Activated naive CD4-positive, alpha-beta T cell treated with anti-CD3 and anti-CD28 coated beads, Interleukin-2, amount 10 ng/mL, durations not matched to agents 5 hours and 36 hours (primary cell): ENCODE measurements at places on chromosomes 6 and 20. TPM values are rescaled to one million over a fixed set of nuclear protein-coding genes. Genes with fewer than 3 reads are reported as not detected.

AIF1 gene
- 46.1 TPM for total RNA-seq

SLC22A7 gene
- not detected for total RNA-seq

HLA-B gene
- 4,256 TPM for total RNA-seq

LY86 gene
- 25.3 TPM for total RNA-seq

PRND gene
- not detected for total RNA-seq

MDC1 gene
- 55.0 TPM for total RNA-seq

EYS gene
- total RNA-seq = not detected

CST5 gene
- not detected for total RNA-seq

C20orf202 gene
- total RNA-seq = not detected

CST2 gene
- not detected for total RNA-seq

TP53TG5 gene
- 0.08 TPM for total RNA-seq

ILRUN gene
- total RNA-seq = 54.7 TPM

BMP7 gene
- total RNA-seq = not detected

CASS4 gene
- 5.8 TPM for total RNA-seq

HLA-DMA gene
- 23.9 TPM for total RNA-seq

GHRH gene
- total RNA-seq = not detected

THEMIS gene
- total RNA-seq = 81.4 TPM

PGBD1 gene
- total RNA-seq = 1.1 TPM

MUC21 gene
- total RNA-seq = not detected

OLIG3 gene
- not detected for total RNA-seq

EYA4 gene
- not detected for total RNA-seq

MMP24 gene
- not detected for total RNA-seq

CD109 gene
- total RNA-seq = 9.3 TPM

NKX2-2 gene
- not detected for total RNA-seq

GRIK2 gene
- not detected for total RNA-seq

CAGE1 gene
- total RNA-seq = not detected

SLC22A1 gene
- 0.50 TPM for total RNA-seq

MCHR2 gene
- not detected for total RNA-seq

CRISP3 gene
- total RNA-seq = not detected

ISM1 gene
- total RNA-seq = 1.3 TPM

TINAG gene
- total RNA-seq = not detected

PRL gene
- not detected for total RNA-seq

LPA gene
- not detected for total RNA-seq

ELOVL4 gene
- total RNA-seq = 0.25 TPM

OSER1 gene
- 29.8 TPM for total RNA-seq

ADGRG6 gene
- total RNA-seq = 0.29 TPM

C20orf141 gene
- total RNA-seq = not detected

CALHM4 gene
- not detected for total RNA-seq

TXLNB gene
- 0.63 TPM for total RNA-seq

PHACTR1 gene
- 0.03 TPM for total RNA-seq

NKX2-4 gene
- total RNA-seq = not detected

HRH3 gene
- total RNA-seq = not detected

OPN5 gene
- total RNA-seq = not detected

HLA-DRA gene
- 58.1 TPM for total RNA-seq

SLC17A3 gene
- total RNA-seq = not detected

TMEM200A gene
- total RNA-seq = 3.6 TPM

TCP11 gene
- total RNA-seq = not detected

NKAIN4 gene
- not detected for total RNA-seq

IL17F gene
- total RNA-seq = not detected

BMP5 gene
- not detected for total RNA-seq

LSM2 gene
- total RNA-seq = 72.5 TPM

GMPR gene
- 0.48 TPM for total RNA-seq

RBPJL gene
- not detected for total RNA-seq

MUCL3 gene
- total RNA-seq = not detected

TDP2 gene
- 37.6 TPM for total RNA-seq

FOXQ1 gene
- total RNA-seq = not detected

ULBP3 gene
- total RNA-seq = 1.7 TPM

OPRM1 gene
- total RNA-seq = not detected
